ENCODE measurements at places on chromosomes 11 and 22.
A peak's percentile ranks its signal among the peaks of the same experiment; 100 is the strongest.

- no peak for DNase-seq
Measured at GRCh38 chr11:61080526-61080925, 21.8 kb upstream of the CD5 start.

GRCh38 chr22:37502342-37503182 lies 16.4 kb upstream of the MFNG start:
- DNase-seq = no peak

DNA sequence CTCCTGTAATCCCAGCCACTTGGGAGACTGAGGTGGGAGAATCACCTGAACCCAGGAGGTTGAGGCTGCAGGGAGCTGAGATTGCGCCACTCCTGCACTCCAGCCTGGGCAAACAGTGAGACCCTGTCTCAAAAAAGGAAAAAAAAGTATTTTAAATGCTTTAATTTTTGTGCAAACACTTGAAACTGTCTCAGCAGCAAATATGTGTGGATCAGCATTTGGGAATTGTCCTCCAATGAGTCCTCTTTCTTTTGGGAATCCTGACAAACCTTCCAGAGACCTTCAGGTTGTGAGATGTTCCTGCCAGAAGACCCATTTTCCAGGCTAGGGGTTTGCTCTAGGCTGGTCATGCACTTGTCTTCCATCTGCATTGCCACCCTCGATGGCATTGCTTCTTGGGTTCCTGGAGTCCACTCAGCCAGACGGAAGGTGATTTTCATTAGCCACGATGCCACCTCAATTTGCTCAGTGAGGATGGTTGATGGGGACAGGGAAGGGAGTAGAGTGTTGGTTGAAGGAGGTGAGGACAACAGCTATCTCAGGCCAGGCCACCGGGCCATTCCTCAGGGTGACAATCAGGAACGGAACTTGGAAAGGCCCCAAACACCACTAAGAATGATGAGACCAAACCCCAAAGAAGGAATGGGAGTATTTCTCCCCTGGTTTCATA lies 55.4 kb downstream of the ST14 start:
- DNase-seq = no peak

- DNase-seq = no peak
Measured at GRCh38 chr11:75142714-75143419, 8.0 kb upstream of the SLCO2B1 start.

DNA sequence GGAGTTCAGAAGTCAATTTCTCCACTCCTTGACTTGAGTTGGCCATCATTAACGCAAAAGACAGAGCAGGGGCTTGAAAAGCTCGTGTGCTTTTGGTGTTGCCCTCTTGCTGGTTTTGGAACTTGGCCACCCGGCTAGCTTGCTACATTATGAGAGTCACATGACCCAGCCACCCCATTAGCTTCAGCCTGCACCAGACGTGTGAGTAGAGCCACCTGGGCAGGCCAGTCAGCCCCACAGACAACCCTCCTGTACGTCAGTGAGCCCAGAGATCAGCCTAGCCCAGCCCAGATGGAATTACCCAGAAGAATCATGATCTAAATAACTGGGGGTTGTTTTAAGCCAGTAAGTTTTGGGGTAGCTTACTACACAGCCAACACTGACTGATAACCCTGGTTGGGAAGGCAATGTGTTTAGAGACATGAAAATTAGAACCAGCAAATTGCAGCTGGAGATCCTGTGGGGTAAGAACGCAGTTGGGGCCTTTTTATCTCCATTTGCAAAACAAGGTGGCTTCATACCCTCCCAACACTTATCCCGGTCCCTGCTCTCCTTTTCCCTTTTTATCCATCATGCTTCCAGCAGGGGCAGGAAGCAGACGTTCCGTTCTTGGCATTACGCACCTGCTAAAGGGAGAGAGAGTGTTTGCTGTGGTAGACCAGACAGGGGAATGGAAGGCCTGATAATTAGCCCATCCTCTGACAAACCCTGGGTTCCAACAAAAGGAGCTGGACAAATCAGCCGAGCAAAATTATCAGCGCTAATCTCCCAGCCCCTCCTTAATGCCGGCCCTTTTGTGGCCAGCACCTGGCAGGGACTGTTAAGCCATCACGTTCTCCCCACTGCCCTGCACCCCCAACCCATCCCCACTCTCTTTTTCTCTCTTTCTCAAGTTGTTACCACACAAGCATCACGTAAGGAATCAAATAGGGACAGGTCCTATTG lies 548.7 kb upstream of the CADM1 start:
- no peak for DNase-seq

DNA sequence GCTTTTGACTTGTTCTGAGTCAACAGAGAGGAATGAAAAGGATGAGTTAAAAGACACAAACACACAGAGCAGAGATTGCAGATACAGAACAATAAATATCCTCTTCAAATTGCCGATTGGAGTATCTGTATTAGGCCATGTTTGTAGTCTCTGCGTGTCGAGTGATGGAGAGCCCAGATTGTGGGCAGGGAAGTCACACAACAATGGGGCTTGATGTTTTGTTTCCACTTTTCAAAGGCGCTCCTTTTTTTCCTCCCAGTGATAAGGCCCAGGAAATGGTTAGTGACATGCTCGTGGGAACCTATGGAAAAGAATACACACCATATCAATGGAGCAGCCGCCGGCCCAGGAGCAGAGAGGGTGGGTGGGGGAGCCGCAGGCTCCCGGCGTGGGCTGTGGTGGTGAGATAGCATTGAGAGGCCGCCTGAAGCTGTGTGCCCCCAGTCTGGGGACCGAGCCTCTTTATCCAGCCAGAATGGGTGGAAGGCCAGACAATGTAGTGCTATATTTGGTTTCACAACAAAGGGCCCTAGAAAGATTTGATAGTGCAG lies 555.9 kb downstream of the INSC start:
- no peak for DNase-seq

DNA sequence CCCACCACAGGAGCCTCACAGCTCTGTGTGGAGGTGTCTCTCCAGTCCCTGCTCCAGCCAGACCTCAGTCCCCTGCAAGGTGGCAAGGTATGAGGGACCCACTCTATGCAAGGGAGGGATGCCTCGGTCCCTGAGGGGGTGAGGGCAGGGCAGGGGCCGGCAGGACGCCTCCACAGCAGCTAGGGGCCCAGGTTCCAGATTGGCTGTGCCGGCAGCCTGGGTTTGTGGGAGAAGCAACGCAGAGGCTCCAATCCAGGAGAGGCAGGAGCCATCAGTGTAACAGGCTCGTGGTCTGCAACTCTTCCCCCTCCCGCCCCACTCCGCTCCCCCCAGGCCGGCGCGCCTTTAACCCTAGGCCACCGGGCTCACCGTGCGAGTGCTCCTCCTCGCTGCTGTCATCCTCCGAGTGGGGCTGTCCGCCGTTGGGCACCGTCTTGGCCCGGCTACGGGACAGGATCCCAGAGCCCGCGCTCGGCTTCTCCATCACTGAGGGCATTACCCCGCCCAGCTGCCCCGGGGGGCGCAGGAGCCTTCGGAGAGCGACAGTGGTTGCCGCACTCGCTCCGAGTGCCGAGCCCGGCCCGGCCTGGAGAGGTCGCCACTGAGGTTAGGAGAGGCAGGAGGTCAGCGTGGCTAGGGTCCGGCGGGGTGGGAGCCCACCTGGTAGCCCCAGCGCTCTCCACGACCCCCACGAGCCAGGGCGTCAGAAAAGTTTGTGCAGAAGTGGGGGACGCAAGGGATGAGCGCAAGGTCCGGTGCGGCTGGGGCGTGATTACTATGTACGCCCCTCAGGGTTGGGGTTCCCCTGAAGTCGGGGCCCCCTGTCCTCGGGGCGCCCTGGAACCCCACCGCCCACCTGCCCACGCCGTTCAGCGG lies 765 bp downstream of the RCOR2 start:
- peak; percentile 86 for DNase-seq

- no peak for DNase-seq
Measured at GRCh38 chr22:46739094-46739870, 1.2 kb upstream of the CERK start.

DNA sequence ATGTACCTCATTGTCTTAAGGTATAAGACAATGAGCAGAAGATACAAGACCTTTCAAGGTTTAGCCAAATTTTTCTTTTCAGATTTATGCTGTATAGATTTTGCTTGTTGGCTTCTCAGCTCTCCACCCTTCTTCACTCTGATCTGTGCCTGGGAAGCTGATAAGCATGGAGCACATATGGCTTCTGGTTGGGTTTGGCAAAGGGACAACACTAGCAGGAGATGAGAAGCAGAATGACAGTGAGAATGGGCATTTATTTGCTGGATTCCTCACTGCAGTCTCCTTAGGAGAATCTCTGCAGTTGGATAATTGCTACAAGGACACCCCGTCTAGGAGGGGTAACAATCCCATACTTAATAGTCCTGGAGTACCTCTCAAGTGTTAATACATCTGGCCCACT lies 474.8 kb upstream of the CCDC90B start:
- no peak for DNase-seq

DNA sequence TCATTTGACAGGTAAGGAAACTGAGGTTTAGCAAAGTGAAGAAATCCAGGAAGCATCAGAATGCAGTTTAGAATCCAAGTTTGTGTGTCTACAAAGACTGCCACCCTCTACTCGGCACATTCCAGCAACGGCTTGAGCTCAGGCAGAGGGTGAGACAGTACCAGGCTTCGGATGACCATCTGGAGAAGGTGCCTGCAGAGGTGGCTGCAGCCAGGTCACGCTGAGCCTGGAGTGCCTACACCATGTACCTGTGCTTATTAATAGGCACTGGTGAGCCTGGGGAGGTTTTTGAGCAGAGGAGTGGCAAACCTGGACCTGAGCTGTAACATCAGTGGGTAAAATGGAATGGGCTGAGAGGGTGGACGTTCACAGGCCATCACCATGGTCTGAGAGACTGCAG lies 4.7 kb downstream of the FXYD6 start:
- no peak for DNase-seq

DNA sequence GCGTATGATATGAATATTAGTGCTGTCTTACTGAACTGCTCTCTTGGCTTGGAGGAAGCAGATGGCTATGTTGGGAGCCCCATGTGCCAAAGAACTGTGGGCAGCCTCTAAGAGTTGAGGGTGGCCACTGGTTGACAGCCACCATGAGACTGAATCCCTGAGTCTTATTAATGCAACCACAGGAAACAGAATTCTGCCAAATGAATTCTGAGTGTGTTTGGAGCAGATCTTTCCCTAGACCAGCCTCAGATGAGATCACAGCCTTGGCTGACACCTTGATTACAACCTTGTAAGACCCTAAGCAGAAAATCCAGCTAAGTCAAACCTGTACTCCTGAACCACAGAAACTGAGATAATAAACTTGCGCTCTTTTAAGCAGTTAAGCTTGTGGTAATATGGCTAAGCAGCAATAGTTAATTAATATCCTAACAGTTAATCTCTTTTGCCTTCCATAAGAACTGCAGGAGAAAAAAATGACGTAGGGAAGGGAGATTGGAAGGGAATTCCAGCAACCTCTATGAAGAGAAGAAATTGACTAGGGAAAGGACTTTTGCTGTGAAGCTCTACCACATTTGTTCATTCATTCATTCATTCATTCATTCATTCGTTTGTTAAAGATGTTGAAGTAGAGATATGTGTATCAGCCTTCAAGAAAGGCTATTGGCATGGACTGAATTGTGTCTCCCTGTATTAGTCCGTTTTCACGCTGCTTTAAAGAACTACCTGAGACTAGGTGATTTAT lies 26.8 kb downstream of the ADM start:
- no peak for DNase-seq

DNA sequence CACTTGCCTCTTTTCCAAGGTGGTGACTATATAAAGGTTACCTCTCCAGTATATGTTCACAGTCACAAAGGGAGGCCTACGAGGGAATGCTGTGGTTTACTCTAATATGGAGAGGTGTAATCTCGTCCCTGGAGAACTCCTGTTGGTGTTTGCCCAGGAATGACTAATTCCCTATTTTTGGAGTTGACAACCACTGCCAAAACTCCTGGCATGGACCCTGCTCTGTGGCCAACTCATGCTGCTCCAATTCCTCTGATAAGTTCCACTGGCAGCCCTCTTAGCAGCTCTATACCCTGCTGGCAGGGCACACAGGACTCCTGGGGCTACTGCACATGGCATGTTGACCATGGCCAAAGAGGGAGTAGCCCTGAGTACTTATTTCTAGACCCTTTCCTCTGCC lies 418.7 kb upstream of the ANO5 start:
- DNase-seq = no peak

GRCh38 chr11:72690166-72690565 lies 15.9 kb upstream of the PDE2A start:
- no peak for DNase-seq

Data from neural crest cell (in vitro differentiated cells).